Foreskin keratinocyte (primary cell): ENCODE measurements at places on chromosomes 13 and 19.

- no peak for DNase-seq
Observed at GRCh38 chr19:33629826-33630375, 8.1 kb downstream of the CHST8 start.

GRCh38 chr19:1501200-1501595 is 10.2 kb downstream of the REEP6 start:
- DNase-seq, result no peak

DNA sequence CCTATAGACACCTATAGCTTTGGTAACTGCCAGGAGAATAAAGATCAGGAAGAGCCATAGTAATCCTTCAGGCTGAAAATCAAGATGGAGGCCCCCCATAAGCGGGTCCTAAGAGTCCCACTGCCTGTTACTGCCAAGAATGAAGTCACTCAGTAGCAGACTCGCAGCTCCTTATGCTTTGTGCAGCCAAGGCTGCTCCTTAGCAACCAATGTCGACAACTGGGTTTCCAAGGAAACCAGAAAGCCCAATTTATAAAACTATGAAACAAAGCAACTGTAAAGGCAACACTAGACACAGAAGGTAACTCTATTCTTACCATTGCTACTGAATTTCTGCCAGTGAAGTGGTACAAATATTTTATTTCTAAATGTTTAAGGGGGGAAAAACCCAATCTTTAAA is 56.5 kb downstream of the DCLK1 start:
- no peak for DNase-seq

DNA sequence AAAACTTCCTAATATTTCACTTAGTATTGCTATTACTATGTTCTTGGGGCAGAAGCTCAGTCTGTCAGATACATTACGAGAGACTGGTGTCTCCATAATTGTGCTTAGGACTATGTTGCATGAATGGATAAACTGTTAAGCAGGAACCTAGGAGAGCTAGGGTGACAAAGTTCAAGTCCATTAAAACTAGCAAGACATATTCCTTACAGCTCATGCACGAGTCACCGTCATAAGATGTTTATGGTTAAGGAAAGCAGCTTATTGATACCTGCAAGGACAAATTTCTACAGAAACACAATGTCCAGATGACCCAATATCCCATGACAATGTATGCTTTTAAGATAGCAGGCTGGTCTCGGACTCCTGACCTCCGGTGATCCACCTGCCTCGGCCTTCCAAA is 5.7 kb upstream of the ZNF813 start:
- DNase-seq, result no peak

- DNase-seq, result no peak
Observed at GRCh38 chr19:18473003-18473705, 35.2 kb upstream of the ISYNA1 start.

GRCh38 chr13:44842158-44842557 is 147.1 kb downstream of the NUFIP1 start:
- DNase-seq, result no peak

DNA sequence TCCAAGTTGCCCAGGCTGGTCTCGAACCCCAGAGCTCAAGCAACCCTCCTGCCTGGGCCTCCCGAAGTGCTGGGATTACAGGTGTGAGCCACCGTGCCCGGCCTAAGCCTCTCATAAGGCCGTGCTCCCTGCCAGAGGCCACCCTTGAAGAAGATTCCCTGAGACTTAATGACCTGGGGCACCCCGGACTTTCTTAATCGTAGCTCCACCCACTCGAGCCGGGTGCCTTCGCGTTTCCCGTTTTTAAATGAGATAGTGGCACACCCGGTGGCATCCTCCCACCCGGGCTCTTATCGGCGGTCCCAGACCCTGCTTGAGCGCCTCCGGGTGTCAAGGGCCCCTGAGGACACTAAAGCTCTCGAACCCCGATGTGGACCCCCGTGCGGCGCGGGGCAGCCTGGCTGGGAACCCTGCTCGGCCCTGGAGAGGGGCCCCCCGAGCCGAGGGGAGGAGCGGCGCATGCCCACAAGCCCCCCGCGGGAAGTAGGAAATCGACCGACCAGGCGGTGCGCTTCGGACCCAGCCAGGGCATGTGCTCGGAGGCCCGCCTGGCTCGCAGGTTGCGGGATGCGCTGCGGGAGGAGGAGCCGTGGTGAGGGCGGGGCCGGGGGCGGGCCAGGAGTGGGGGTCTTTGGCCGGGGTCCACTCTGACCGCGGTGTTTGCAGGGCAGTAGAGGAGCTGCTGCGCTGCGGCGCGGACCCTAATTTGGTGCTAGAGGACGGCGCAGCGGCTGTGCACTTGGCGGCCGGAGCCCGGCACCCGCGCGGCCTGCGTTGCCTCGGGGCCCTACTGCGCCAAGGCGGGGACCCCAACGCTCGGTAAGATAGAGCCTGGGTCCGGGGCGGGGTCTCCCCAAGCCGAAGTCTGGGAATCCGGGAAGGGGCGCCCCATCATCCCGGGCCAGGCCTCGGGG is at the start of gene ANKLE1:
TSS of gene ANKLE1 (plus strand) at position 511 of the 914 bp plus-strand sequence. CDS start at position 531, 20 bp downstream.
- DNase-seq, result no peak

DNA sequence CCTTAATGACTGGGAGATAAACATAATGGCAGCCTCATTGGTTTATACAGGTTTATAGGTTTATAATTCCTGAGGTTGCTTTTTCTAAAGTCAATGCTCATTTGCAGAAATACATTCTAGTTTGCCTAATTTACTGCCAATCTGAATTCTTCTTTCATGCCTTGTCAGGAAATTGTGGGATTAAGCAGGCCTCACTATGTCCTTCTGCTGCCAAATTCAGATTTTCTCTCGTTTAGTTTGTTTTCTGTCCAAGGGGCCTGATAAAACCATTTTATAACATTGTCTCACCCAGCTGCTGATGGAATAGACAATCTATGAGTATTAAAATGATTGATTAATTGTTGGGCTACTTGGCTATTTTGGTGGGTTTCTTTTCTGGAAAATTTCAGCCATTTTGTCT is 42.4 kb upstream of the OBI1 start:
- DNase-seq, result no peak

DNA sequence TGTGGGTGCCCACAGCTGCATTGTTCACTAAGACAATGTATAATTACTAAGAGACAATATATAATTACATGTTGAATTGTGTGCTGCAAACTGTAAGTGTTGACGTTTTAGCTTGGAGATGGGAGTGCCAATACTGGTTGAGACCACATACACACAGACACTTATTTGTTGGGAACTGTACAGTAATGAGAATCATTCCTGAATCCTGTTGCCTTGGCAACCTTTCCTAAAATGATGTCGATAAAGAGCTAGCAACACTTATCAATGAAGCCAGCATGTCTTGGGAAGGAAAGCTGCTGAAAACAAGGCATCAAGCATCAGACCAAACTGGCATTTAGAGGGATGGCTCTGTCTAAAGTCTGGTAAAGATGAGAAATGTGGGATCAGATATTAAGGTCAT is 51.3 kb downstream of the PCDH8 start:
- DNase-seq, result no peak

- DNase-seq, result no peak
Observed at GRCh38 chr13:21569686-21570085, 34.3 kb downstream of the MICU2 start.

DNA sequence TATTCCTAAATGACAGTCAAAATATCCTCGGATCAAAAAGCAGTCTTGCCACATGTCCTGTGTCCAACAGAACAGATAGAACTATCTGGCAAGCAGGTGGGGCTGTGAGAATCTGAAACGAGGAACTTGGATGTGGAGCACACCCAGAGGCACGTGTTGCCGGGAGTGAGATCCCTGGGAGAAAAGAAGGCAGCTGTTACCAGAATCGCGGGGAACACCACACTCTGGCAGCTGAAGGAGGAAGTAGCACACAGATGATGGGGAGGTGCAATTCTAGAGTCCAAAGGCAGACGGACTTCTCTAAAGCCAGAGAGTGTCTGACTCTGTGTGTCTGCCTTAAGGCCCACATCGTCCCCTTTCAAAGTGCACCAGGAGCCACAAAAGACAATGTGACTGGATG is 22.3 kb downstream of the SLC7A1 start:
- no peak for DNase-seq

- DNase-seq, result no peak
Observed at GRCh38 chr19:7471696-7472615, 16.9 kb downstream of the PEX11G start.

DNA sequence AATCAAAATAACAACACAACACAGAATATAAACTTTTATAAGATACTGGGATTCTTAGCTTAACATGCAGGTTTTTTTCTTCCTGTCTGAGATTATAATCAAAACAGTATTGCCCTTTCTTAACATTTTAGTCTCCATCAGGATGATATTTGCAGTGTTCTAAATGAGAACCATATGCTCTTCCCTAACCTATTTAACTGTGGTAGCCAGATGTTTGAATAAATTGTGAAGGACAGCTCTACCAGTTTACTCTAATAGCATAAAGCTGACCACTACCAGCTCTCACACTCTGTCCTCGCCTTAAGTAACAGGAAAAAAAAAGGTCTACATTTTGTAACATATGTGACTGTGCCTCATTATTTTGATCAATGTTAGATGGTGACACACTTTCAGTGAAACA is 618.7 kb upstream of the SGCG start:
- DNase-seq, result no peak
